Activated gamma-delta T cell treated with Interleukin-2 at 50 U/mL for 16 hours (primary cell): ENCODE measurements at places on chromosomes 11 and 22.
A peak's percentile ranks its signal among the peaks of the same experiment; 100 is the strongest.

GRCh38 chr11:69304686-69305085, 10.7 kb downstream of the MYEOV start:
- no peak for DNase-seq

DNA sequence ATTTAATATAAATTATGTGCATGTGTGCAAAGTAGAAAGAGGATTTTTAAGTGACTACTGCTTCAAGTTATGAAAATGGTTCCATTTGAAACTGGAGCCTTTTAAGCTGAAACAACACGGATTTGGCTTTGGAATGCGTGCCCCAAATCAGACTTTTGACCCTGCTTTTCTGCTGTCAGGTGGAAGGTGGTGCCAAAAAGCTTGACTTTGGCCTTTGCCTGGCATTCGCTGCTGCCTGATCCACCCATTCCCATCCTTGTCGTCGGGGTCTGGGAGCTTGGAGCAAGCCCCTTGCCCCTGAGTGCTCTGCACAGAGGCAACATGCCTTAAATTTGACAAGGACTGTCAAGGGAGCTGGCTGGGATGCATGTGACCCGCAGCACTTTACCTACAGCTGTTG, 335.3 kb upstream of the SYN3 start:
- no peak for DNase-seq

GRCh38 chr11:66856496-66857233, at the start of gene LRFN4:
LRFN4 (plus strand) TSS chr11:66857064; CDS start chr11:66857745, 681 bp downstream.
- peak; percentile 46 for DNase-seq

GRCh38 chr11:64334764-64335735, 5.0 kb upstream of the CCDC88B start:
- no peak for DNase-seq

GRCh38 chr22:39498802-39499201, 3.3 kb upstream of the MIEF1 start:
- no peak for DNase-seq

- DNase-seq = no peak
Measured at GRCh38 chr11:79691445-79691844, 250.6 kb upstream of the TENM4 start.

DNA sequence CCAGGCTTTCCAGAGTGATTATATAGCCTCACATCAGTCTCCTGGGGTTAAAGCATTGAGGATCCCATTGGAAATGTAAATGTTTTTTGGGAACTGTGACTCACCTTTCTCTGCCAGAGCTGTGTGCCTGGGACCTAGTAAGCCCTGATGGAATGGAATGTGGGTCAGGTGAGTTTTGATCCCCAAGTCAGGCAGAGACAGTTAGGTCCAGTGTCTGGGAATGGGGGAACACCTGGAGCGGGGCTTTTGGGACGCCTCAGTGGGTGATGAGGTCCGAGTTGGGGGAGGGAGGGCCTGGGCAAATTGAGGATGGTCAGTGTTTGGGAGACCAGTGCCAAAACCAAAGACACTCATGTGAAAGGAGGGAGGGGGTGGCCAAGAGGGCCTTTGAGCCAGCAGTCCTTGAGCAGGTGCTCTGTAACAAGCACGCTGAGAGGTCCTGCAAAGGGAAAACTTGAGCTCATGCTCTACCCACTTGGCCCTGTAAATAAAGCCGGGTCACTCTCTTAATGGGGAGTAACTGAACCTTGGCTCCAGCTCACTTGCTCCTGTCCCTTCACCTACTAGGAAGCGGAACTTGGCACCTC, 104.7 kb downstream of the NAV2 start:
- DNase-seq = no peak

GRCh38 chr11:37988031-37988430, 1390.0 kb upstream of the RAG2 start:
- no peak for DNase-seq

DNA sequence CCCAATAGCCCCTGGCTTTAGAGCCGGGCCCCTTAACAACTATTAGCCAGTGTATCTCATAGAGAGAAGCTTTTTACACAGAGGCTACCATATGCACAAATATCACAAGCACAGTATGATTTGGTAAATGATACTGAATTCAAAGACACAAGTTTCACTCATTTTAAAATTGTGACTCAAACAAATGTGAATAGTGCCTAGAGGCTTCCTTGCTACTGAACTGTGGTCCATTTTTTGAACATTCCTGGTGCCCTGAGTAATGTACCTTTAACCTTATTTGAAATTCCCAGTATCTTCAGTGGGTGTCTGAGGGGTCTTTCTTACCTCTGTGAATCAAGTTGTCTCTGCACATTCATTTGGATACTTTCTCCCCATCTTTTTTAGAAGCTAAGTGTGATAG, 156.2 kb downstream of the MAML2 start:
- DNase-seq = no peak

- DNase-seq = no peak
Measured at GRCh38 chr11:115316696-115317095, 187.5 kb downstream of the CADM1 start.

GRCh38 chr22:23071230-23072076, 1.1 kb downstream of the GNAZ start:
- DNase-seq = no peak

DNA sequence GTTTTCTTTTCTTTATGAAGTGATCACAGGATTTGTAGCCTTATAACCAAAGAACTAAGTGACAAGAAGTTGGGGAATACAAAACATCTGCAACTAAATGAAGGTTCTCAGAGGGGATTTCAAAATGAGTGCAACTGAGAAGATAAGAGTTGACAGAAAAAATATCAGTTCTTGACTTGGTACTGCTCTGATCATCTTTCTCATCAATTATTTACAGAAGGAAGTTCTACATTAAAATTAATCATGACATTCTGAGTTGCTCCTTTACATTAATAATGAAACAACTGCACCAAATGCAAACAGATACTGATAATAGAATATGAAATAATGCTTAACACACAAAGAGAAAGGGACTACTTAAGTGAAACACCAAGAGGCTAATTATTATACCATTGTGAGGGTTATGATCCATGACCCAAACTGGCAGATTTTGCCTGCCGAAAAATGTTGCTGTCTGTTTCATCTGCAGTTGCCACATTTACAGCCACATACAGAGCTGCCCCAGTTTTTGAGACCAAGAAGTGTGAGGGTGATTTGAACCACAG, 561.9 kb upstream of the ANO5 start:
- no peak for DNase-seq

GRCh38 chr11:46658259-46658658, 40.9 kb downstream of the ATG13 start:
- DNase-seq = no peak

- DNase-seq = no peak
Measured at GRCh38 chr11:2450321-2451041, 5.7 kb downstream of the KCNQ1 start.

- DNase-seq = no peak
Measured at GRCh38 chr11:86784241-86784681, 16.1 kb upstream of the PRSS23 start.

GRCh38 chr11:21353425-21353824, 684.0 kb downstream of the NELL1 start:
- DNase-seq = no peak

DNA sequence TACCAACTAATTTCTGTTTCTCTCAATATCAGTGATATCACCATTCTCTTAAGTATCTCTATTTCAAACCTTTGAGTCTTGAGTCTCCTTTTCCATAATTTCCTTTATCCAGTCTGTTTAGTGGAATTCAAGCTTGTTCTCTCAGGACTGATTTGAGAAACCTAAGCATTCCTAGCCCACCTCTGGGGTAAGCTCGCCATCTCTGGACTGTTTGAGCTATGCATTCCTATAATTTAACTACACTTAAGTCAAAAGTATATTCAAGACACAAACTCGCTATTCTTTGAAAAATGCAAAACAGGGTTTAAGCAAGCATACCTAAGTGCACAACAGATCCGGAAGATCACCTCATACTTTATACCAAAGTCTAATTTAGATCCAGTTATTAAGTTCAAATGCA, 2.1 kb upstream of the DLAT start:
- no peak for DNase-seq

GRCh38 chr22:35991168-35991567, 37.5 kb downstream of the RBFOX2 start:
- no peak for DNase-seq

- DNase-seq = no peak
Measured at GRCh38 chr11:35262056-35262455, 123.1 kb downstream of the CD44 start.

- no peak for DNase-seq
Measured at GRCh38 chr22:39026509-39027150, 5.7 kb downstream of the APOBEC3D start.

DNA sequence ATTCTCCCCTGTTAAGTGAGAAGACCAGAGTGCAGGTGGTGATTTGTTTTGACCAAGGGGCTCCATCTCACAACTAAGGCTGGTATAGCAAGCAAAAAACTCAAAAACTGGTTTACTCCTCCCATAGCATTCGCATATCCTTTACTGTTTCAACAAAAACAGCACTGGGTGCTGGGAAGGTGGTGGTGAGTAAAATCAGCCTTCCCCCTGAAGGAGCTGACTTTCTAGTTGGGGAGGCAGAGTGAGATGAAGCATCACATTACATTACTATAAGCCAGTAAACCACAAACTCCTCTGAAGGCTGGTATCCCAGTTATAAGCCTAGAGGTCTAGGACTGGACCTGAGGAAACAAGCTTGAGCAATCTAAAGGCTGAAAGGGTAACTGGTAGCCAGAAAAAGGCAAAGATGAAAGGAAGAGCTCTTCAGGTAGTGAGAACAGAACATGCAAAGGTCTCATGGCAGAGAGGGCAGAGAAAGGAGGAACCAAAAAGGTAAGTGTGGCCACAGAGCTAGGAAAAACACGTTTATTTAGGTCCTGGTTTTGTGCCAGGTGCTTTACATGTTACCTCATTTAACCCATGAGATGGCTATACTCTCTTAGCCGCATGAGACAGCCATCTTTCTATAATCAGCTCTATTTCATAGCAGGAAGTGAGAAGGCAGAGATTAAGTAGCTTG, 22.3 kb downstream of the TMEM123 start:
- no peak for DNase-seq

GRCh38 chr11:42925916-42926315, 385.9 kb upstream of the API5 start:
- DNase-seq = no peak

- no peak for DNase-seq
Measured at GRCh38 chr11:119975561-119976152, 162.3 kb downstream of the TRIM29 start.

- DNase-seq = no peak
Measured at GRCh38 chr22:26229910-26230309, 60.6 kb downstream of the SEZ6L start.

GRCh38 chr22:29877620-29878019, 5.4 kb upstream of the MTMR3 start:
- DNase-seq = no peak

DNA sequence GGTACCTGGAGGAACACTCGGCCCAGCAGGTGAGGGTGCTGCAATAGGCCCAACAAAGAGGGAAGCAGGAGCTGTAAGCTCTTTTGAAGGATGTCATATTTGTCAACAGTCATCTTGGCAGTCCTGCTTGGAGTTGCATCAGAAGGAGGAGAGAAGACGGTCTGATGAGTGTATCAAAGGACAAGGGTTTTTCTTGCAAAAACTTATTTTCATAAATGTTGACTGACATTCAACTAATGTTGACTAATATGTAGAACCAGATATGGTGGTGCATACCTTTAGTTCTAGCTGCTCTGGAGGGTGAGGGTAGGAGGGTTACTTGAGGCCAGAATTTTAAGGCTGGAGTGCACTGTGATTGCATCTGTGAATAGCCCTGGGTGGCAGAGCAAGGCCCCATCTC, 72.3 kb downstream of the CABIN1 start:
- DNase-seq = no peak

GRCh38 chr11:32333320-32333991, 101.9 kb downstream of the WT1 start:
- DNase-seq = no peak

GRCh38 chr11:27229511-27230191, 133.4 kb downstream of the CCDC34 start:
- no peak for DNase-seq

GRCh38 chr11:24642648-24643047, 145.8 kb downstream of the LUZP2 start:
- DNase-seq = no peak

DNA sequence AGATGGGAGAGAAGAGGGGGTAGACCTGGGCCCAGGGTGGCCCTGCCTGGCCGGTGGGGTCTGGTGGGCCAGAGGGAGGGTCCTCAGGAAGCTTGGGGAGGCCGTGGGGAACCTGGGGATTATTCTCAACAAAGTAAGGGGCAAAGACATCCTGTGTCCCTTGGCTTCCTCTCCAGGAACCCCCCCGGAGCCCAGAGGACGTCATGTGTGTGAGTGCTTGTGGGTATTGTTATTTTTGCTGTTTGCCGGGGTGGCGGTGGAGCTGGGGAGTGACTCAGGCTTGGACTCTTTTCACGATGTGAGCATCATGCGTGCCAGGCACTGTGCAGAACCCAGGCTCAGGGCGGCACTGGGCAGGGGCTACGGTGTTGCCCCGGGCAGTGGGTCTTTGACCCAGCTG, 982 bp upstream of the SHANK3 start:
- DNase-seq = no peak

GRCh38 chr11:122743097-122743741, 87.7 kb downstream of the UBASH3B start:
- DNase-seq = no peak
